ENCODE measurements at places on chromosomes 2 and 18.

GRCh38 chr2:53942280-53942679, 28.5 kb downstream of the PSME4 start:
- DNase-seq = no peak

DNA sequence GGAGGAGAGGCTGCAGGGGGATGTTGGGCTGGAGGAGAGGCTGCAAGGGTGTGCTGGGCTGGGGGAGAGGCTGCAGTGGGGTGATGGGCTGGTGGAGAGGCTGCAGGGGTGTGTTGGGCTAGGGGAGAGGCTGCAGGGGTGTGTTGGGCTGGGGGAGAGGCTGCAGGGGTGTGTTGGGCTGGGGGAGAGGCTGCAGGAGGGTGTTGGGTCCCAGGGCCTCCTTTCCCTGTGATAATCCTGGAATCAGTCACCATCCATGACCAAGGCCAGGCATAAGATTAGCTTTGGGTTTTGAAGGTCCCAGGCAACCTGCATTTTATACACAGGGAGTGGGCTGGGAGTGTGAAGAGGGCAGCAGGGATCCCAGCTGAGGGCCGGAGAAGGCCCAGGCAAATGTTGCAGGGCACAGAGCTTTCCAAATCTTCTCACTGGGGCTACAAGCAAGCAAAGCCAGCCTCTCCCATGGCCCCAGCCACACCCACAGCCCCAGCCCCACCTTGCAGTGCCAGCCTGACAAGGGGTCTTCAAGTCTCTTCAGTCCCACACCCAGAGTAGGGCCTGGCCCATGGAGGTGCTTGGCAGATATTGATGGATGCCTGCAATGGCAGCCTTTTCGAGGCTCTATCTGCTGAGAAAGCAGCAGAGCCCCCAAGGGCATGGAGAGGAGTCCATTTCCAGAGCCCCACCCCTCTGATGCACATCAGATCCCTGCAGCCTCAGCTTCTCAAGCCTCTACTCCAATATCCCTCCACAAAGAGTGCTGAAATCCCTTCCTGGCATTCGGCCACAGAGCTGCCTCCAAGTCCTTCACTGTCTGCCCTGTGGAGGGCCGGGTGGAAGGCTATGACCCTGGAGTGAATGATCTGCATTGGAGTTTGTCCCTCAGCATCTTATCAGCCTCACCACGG, 50.3 kb upstream of the GLI2 start:
- DNase-seq = no peak

DNA sequence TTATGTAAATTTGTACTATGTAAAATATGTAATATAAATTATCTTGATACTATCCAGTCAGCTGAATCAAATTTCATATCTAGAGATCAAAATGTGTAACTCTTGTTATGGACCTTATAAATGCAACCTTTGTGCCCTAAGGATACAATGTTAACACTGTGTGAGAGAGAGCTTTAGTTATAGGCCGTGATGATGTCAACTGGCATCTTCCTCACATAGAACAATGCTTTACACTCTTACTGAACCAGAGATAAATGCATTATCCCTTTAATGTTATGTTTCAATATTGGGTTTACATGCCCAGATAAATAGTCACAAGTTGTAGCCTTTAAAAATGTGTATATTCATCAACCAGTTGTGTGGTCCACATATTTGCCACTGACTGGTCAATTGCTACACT, 115.1 kb downstream of the KCNJ3 start:
- no peak for DNase-seq

- no peak for DNase-seq
Measured at GRCh38 chr2:75053484-75054112, 95.2 kb downstream of the POLE4 start.

GRCh38 chr2:75047992-75048625, 89.7 kb downstream of the POLE4 start:
- DNase-seq = no peak

- no peak for DNase-seq
Measured at GRCh38 chr18:51009072-51009471, 20.9 kb upstream of the SMAD4 start.

Data from cerebellar nuclear complex (tissue), 1 donor.